ENCODE measurements at places on chromosomes 3 and 15. TPM values are rescaled to one million over a fixed set of nuclear protein-coding genes. Genes with fewer than 3 reads are reported as not detected.

- no peak for DNase-seq
Observed at GRCh38 chr3:112474796-112475195, 24.5 kb downstream of the BTLA start.

- no peak for DNase-seq
Observed at GRCh38 chr3:150447631-150448465, 39.8 kb downstream of the TSC22D2 start.

- DNase-seq: no peak
Observed at GRCh38 chr3:64179860-64180259, 45.4 kb downstream of the PRICKLE2 start.

DNA sequence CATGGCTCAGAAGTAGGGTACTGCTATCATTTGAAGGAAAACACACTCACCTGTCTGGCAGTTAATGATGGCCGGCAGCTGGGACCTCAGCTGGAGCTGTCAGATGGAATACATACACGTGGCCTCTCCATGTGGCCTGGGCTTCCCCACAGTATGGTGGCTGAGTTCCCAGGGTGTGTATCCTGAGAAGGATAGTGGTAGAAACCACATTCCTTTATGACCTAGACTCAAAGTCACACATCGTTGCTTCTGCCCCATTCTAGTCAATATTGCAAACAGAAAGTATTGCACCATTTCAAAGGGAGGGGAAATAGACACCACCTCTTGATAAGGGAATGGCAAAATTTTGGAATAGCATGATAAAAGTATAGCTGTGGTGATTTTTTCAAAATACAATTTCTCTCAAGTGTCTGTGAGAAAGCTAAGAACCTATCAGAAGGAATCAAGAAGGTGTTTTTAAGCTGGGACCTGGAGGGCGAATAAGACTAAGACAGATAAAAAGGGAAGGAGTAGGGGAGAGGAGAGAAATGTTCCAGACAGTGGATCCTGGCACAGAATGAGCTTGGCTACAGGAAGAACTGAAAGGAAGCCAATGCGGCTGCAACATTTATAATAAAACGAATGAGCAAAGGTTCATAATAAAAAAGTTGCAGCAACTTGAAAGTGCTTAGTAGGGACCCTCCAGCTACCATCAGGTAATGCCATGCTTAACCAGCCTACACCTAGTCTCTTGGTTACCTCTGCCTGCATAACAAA, 40.1 kb upstream of the GALNT15 start:
- DNase-seq: no peak

- DNase-seq: no peak
Observed at GRCh38 chr3:129878355-129878754, 15.2 kb downstream of the TMCC1 start.

DNA sequence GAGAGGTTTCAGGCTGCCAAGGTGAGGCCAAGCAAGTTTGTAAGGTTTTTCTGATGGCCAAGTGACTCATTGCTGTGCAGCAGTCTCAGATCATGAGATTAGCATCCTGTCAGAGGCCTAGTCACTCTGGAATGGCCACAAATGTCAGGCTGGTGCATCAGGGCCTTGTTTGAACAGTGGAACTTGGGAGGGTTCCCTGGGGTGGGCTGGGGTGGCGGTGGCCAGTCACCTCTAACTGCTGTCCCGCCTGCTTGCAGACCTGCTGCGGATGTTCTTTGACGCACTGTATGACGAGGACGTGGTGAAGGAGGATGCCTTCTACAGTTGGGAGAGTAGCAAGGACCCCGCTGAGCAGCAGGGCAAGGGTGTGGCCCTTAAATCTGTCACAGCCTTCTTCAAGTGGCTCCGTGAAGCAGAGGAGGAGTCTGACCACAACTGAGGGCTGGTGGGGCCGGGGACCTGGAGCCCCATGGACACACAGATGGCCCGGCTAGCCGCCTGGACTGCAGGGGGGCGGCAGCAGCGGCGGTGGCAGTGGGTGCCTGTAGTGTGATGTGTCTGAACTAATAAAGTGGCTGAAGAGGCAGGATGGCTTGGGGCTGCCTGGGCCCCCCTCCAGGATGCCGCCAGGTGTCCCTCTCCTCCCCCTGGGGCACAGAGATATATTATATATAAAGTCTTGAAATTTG, 2.8 kb upstream of the FAM131A start:
- DNase-seq: no peak

DNA sequence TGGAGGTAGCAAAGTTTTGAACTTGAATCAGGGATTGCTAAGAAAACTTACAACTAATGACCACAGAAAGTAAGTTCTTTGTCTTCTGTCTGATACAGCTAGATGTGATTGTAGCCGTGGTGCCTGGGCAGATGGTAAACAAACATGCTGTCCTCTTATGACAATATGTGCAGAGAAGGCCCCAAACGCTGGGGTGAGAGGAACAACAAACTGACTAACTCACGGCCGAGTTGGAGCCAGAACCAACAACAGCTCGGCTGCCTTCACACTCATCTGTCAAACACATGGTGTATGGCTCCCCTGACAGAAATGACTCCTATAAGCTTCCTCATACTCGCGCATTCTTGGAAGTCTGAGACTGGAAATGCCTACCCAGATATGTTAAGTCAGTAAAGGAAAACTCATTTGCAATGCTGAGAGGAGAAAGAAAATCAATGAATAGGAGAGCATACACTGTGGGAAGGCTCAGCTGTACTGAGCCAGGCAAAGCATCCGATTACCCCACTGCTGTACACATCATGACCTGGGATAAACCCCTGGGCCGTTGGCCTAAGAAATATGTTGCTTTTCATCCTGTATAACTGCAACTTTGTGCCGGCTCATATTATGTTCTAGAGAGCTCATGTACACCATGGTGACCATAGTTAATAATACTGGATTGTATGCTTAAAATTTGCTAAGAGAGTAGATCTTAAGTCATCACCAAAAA, 5.7 kb downstream of the THBS1 start:
- DNase-seq: no peak

DNA sequence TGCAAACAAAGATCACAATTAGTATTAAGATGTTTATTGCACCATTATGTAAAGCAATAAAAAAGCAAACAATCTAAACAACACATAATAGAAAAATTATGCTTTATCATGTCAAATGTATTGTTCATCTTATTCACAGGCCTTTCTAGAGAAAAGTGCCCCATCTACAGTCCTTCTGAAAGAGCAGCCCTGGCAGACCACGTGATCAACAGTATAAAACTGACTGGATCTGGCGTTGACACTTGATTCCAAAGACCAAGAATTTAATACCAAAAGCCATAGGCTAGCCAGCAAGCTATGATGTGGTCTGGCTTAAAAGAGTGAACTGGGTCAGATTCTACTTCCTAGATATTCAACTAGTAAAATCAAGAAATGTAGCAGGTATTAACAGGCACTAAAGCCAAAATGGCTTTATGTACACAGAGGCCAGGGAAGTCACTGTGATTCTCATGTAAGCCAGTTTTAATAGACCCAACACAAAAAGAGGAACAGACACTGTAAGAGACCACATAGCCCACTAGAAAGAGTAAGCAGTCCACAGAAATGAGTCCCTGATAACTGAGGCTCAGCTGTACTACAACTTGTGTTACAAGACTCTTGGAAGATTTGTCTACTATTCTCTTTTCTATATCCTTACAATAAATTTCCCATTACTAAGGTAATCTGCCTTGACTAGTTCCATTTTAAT, 32.5 kb downstream of the DMXL2 start:
- DNase-seq: no peak

DNA sequence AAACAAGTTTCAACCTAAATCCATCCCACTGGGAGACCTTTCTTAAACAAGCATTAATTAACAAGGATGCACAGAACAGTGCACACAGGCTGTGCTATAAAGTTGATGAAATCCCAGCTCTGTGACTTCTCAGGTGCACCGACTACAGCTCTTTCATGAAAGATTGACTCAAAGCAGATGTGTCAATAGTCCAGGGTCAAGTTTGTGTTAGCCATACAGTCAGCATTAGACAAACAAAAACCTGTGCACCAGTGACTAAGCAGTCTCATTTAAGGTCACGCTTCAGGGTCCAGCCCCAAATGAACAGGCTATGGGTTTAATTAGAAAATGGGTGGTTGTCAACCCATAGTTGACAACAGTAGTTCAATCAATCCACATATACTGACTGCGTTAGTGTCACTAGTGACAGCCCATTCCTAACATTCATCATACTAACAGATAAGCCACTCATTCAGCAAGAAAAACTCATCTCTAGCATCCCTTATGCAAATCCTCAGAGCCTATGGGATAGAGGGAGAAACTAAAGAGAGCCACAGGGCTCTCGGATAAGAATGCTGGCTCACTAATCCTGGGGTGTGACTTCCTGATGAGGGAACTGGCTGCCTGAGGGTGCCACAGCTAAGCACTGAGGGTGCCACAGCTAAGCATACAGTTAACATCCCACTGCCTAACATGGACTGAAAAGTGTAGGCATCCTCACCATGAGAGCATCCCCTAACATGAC, 84.1 kb downstream of the WNT5A start:
- no peak for DNase-seq

CD86 gene
- 0.98 TPM for total RNA-seq

DNA sequence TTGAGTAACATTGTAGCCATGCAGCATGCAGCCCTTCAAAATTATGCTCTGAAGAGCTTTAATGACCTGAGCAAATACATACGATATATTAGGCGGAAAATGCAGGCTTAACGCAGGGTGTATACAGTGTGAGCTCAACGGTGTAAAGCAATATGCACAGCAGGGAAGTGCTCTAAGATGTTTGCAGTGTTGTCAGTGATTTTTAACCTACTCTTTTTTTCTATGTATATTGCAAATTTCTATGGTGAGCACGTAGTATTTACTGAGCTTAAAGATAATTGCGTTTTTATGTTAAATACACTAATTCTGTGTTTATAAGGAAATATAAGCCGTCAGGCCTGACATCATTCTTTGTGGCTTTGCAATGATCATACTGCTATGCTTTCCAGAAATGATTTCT, 42.1 kb downstream of the DGKG start:
- DNase-seq: no peak

FGF12 gene
- 1.5 TPM for total RNA-seq

PYGO1 gene
- 4.4 TPM for total RNA-seq

PTPN9 gene
- total RNA-seq: 18.2 TPM

DNA sequence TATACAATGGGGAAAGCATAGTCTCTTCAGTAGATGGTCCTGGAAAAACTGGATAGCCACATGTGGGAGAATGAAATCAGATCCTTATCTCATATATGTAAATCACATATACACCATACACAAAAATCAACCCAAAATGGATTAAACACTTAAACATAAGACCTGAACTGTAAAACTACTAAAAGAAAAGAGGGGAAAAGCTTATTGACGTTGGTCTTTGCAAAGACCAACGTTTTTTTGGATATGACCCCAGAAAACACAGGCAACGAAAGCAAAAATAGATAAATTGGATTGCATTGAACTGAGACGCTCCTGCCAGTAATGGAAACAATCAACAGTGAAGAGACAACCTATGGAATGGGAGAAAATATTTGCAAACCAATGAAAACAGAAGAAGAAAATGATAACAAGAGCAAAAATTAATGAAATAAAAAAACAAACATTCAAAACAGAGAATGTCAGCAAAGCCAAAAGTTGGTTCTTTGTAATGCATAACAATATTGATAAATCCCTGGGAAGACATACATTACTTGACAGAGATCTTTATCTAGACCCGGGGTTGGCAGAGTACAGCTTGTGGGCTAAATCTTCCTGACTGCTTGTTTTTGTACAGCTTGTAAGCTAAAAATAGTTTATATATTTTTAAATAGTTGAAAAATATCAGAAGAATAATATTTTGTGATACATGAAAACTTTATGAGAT, 86.9 kb downstream of the NEO1 start:
- DNase-seq: no peak

- DNase-seq: no peak
Observed at GRCh38 chr3:171516765-171517164, 56.6 kb upstream of the TNIK start.

- DNase-seq: no peak
Observed at GRCh38 chr15:68224546-68225250, 4.8 kb downstream of the CLN6 start.

GRCh38 chr3:115160295-115160694, 13.2 kb upstream of the ZBTB20 start:
- no peak for DNase-seq

U2SURP gene
- 72.2 TPM for total RNA-seq

GRCh38 chr15:78750566-78750965, 60.7 kb downstream of the ADAMTS7 start:
- DNase-seq: no peak

GRCh38 chr3:95474338-95474737, 1340.1 kb upstream of the EPHA6 start:
- no peak for DNase-seq

UBE3A gene
- total RNA-seq: 71.9 TPM

DBR1 gene
- total RNA-seq: 8.6 TPM

EXD1 gene
- not detected for total RNA-seq

TMC3 gene
- total RNA-seq: 2.7 TPM

TMEM212 gene
- total RNA-seq: not detected

GPR27 gene
- total RNA-seq: 1.2 TPM

DNA sequence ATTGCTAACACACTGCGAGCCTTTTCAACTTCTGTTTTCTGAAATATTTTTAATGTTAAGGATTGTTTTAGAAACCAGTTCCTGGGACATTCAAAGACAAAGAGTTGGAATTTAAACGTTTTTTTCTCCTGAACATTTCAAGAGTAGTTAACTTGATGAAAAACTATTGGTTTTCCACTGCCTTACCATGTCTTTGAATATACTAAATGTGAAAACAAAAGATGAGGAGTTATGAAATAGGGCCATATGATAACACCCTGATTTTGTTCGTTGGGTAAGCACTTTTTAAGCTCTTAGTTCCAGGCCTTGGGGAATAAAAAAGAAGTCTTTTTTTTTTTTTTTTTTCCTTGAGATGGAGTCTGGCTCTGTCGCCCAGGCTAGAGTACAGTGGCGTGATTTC, 2.8 kb downstream of the DIS3L start:
- no peak for DNase-seq

SNX22 gene
- not detected for total RNA-seq

NGLY1 gene
- 31.7 TPM for total RNA-seq

LRCH3 gene
- 99.0 TPM for total RNA-seq

- no peak for DNase-seq
Observed at GRCh38 chr3:63809607-63810006, 9.5 kb upstream of the C3orf49 start.

- DNase-seq: no peak
Observed at GRCh38 chr3:193552923-193553322, 1.8 kb downstream of the ATP13A4 start.

RARRES1 gene
- total RNA-seq: 742 TPM

DNA sequence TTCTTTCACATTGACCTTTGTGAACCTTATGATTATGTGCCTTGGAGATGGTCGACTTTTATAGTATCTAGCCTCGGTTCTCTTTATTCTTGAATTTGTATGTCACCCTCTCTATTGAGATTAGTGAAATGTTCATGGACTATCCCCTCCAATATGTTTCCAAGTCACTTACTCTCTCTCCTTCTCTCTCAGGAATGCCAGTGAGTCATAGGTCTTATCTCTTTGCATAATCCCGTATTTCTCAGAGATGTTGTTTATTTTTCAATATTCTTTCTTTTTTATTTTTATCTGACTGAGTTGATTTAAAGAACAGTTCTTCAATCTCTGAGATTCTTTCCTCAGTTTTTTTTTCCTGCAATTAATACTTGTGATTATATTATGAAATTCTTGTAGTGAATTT, 411.6 kb upstream of the CADM2 start:
- DNase-seq: no peak

ERC2 gene
- total RNA-seq: 1.2 TPM

- DNase-seq: no peak
Observed at GRCh38 chr3:149566292-149566975, 91.4 kb downstream of the WWTR1 start.

CDHR4 gene
- not detected for total RNA-seq
